Stomach (tissue), 19 donors: ENCODE measurements at places on chromosomes 4 and X. TPM values are rescaled to one million over a fixed set of nuclear protein-coding genes. Genes with fewer than 3 reads are reported as not detected.

DNA sequence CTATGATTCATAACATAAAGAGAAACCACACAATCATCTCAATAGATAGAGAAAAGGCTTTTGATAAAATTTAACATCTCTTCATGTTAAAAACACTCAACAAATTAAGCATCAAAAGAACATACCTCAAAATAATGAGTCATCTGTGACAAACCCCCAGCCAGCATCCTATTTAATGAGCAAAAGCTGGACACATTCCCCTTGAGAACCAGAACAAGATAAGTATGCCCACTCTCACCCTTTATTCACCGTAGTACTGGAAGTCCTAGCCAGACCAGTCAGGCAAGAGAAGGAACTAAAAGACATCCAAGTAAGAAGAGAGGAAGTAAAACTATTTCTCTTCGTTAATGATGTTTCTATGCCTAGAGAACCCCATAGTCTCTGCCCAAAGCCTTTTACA, 507.2 kb downstream of the PABPC4L start:
- no peak for DNase-seq

DNA sequence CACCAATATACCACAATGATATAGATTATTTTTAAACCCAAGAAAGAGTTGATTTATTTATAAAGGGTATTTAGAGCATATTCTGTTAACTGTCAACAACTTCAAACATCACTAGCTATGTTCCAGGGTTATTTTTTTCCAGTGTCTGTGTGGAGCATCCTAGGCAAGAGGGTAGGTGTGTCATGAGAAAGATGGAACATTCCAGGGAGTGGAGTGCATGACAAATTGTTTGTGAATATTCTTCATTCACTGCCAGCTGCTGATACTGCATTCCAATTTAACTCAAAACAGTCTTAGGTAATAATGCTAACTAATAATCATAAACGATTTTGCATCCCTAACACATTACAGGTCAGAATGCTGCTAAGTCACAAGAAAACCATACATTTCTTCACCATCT, 148.7 kb upstream of the RASGEF1B start:
- no peak for DNase-seq

GRCh38 chrX:39752815-39753214, 344.9 kb downstream of the BCOR start:
- DNase-seq: peak; percentile 32

GRCh38 chrX:120749141-120749846, 119.4 kb upstream of the C1GALT1C1 start:
- peak; percentile 37 for DNase-seq

GRCh38 chr4:168099195-168099594, 6.9 kb downstream of the ANXA10 start:
- peak; percentile 46 for DNase-seq

DNA sequence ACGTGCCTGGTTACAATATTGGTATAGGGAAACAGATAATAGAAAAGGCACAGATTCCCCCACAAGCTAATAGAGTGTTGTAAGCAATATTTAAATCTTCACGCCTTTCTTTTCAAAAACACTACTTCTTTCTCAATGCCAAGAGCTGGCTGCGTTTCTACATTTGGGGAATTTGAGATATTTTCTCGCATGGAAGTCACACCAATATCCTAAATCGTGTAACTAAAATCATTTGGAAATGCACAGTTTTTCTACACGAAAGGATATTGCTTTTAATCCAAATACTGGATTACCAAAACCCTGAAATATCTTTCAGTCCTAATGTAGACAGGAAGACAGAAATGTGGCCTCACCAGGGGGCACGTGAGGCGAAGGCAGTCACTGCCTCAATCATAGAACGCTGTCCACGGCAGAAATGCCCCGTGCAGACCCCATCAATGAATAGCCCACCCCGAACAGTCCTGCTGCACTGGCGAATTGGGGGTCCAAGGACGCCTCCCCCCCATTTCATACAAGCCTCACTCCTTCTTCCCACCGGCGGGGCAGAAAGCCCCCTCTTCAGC, 106.6 kb downstream of the NSUN7 start:
- DNase-seq: no peak

- peak; percentile 43 for DNase-seq
Measured at GRCh38 chr4:78781924-78782323, 5.8 kb downstream of the BMP2K start.

DNA sequence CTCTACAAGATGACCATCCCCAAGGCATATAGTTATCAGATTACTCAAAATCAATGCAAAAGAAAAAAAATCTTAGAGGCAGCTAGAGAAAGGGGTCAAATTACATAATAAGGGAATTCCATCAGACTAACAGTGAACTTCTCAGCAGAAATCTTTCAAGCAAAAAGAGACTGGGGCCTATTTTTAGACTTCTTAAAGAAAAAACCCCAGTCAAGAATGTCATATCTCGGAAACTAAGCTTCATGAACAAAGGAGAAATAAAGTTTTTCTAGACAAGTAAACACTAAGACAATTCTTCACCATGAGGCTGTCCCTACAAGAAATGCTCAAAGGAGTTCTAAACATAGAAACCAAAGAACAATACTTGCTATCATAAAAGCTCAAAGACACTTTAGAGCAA, 51.7 kb downstream of the RAB28 start:
- no peak for DNase-seq

- DNase-seq: no peak
Measured at GRCh38 chr4:106421441-106422296, 53.1 kb upstream of the GIMD1 start.

- DNase-seq: no peak
Measured at GRCh38 chr4:165368114-165368513, 10.7 kb upstream of the CPE start.

- DNase-seq: no peak
Measured at GRCh38 chr4:155377276-155377675, 511 bp upstream of the MAP9 start.

DNA sequence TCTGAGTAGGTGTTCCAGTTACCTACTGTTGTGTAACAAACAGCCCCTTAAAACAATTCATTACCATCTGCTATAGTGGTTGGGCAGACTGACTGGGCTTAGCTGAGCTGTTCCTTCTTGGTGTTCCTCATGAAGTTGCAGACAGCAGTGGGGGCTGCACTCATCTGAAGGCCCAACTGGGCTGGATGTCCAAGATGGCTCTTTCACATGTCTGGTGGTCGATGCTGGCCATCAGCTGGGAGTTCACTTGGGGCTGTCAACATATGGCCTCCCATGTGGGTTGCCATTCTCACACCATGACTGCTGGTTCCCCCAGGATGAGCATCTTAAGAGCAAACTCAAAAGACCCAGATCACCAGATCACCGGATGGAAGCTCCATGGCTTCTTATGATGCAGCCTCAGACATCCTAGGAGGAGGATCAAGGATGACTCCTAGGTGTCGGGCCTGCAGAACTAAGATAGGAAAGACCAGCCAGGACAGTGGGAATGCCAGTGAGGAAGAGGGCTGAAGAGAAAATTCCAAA, 34.3 kb upstream of the PPP2R2C start:
- DNase-seq: no peak

DNA sequence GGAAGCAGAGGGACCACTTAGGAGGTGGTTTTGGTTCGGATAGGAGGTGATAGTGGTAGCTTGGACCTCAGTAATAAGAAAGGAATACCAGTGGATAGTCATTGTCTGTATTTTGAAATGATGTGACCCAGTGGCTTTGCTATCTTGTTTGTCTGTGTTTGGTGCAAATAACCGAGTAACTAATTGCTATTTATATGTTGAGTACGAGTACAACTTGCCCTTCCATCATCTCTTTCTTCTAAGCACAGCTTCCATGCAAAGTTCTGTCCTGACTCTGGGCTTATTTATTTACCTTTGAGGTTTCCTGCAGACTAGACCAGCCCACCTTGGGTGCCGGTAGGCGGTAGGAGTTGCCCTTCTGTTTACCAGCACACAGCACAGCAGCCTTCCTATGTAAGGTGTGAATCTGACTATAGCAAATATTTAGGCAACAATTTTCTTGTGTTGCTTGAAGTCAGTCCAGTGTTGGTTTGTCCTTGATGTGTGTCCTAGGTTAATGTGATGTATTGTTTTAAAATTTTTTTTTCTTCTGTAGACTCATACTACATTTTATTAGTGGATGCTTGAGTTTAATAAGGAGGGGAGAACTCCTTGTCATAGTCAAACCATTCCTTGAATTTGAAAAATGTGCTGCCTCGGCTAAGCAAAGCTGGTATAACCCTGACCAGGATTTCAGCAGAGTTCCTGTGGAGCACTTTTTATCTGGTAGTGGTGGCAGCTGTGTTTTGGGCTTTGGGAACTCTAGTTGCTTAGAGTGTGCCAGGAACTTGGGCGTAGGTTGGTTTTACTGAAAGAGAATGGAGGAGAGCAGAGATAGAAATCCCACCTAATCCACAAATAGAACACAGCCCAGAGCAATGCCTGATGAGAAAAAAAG, 21.9 kb downstream of the PTTG2 start:
- peak; percentile 35 for DNase-seq

- DNase-seq: peak; percentile 66
Measured at GRCh38 chr4:77052352-77052751, 23.4 kb downstream of the CCNI start.

GRCh38 chr4:129144755-129145206, 48.8 kb downstream of the C4orf33 start:
- DNase-seq: no peak

GRCh38 chr4:185346975-185347601, 48.6 kb downstream of the LRP2BP start:
- DNase-seq: no peak

- no peak for DNase-seq
Measured at GRCh38 chr4:5276475-5277075, 225.3 kb downstream of the STK32B start.

DNA sequence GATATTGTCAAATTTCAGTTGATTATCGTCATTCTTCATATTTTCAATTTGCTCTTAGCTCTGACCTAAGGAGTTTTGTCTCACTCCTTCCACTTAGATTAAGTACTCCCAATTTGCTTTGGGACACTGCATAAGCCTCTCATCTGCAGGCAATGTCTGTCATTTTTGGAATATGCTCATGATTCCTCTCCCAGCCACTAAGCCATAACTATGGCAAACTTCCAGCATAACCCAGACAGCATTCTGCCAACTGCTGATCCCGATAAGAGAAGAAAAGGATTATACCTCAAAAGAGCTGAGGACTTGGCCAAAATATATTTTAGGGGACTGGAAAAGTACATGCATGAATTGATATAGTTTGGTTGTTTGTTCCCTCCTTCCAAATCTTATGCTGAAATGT, 444.4 kb downstream of the GABRG1 start:
- no peak for DNase-seq

- no peak for DNase-seq
Measured at GRCh38 chrX:128458888-128459287, 406.7 kb upstream of the ACTRT1 start.

GRCh38 chr4:119750048-119750447, 121.4 kb upstream of the PDE5A start:
- DNase-seq: no peak

DNA sequence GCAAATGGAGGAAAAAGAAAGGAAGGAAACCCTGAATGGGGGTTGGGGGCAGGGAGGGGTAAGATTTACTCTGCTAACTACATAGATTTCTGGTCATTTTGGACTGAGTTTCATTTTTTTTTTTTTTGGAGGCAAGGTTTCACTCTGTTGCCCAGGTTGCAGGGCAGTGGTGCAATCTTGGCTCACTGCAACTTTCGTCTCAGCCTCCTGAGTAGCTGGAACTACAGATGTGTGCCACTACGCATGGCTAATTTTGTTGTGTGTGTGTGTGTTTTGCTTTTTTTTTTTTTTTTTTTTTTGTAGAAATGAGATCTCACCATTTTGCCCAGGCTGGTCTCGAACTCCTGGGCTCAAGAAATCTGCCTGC, 223.5 kb downstream of the APBB2 start:
- DNase-seq: no peak

GRCh38 chr4:43348591-43348990, 456.1 kb downstream of the GRXCR1 start:
- no peak for DNase-seq

GRCh38 chrX:119622356-119623232, 16.4 kb upstream of the NKRF start:
- DNase-seq: peak; percentile 66

DNA sequence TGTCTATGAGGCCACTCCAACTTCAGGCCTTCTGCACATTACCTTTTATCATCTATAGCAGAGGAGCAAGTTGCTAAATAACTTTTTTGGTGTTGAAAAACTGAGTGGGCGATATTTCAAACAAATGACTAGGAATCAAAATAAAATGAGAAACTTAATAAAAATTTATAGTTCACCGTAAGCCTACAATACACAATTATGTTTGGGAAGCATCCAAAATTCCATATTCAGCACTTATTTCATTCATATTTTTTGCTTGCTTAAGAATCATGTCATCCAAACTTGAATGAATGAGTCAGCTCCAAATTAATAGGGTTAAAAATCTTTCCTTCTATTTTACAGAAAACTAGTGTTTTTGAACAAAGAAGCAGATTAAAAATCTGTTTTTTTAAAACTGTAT, 119.1 kb downstream of the SH3RF1 start:
- DNase-seq: no peak

DNA sequence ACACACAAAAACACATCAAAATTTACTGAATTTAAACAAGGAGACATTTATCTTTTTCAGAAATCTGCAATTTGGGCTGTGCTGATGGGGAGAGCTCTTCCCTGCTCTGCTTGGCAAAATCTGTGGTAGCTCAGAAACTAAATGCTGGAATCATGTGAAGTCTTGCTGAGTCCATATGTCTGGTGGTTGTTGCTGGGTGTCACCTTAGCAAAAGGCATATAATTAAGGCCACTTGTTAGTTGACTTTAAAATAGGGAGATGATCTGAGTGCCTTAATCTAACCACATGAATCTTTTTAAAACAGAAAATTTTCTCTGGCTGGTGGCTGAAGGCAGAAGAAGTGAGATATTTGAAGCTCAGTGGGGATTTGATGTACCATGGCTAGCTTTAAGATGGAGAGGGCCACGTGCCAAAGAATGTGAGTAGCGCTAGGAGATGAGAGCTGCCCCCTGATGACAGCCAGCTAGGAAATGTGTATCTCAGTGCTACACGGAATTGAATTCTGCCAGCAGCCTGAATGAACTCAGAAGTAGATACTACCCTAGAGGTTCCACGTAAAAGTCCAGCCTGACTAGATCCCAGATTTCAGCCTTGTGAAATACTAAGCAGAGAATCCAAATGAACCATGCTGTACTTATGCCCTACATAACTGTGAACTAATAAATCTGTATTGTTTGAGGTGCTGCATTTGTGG, 7.6 kb upstream of the GUF1 start:
- DNase-seq: no peak

DMRTC1 gene
- total RNA-seq: not detected

SMIM14 gene
- total RNA-seq: 11.1 TPM

PNCK gene
- 0.87 TPM for total RNA-seq

LUZP4 gene
- total RNA-seq: not detected

AFF2 gene
- total RNA-seq: not detected

HAND2 gene
- total RNA-seq: 234 TPM

BMPR1B gene
- total RNA-seq: 29.8 TPM

CXCR3 gene
- total RNA-seq: not detected

GAGE12C gene
- total RNA-seq: not detected

MAGEE1 gene
- 1.5 TPM for total RNA-seq

SOX3 gene
- total RNA-seq: not detected

AVPR2 gene
- total RNA-seq: 0.37 TPM

DDX60 gene
- 43.5 TPM for total RNA-seq

CSAG3 gene
- total RNA-seq: not detected

ABLIM2 gene
- total RNA-seq: 9.4 TPM

CXCL1 gene
- total RNA-seq: 2.3 TPM

FAT4 gene
- 8.4 TPM for total RNA-seq

CDKN2AIP gene
- 23.5 TPM for total RNA-seq

TMEM271 gene
- not detected for total RNA-seq

DDIT4L gene
- 0.58 TPM for total RNA-seq

CLTRN gene
- total RNA-seq: not detected
